ENCODE measurements at places on chromosomes 11 and 22.

- H3K36me3 ChIP-seq: no peaks in the 10 kb centered on the region
- no peak for DNase-seq
- peaks cover 17% of the 10 kb centered on the region for H3K4me1 ChIP-seq
Measured at GRCh38 chr11:110345743-110346142, 49.3 kb upstream of the RDX start.

- H3K4me3 ChIP-seq: no peak overlapping the region
- no peak overlapping the region for H3K27ac ChIP-seq
- no peak for DNase-seq
- no peaks in the 10 kb centered on the region for H3K4me1 ChIP-seq
- peaks cover 70% of the 10 kb centered on the region for H3K36me3 ChIP-seq
- H3K27me3 ChIP-seq: no peaks in the 10 kb centered on the region
Measured at GRCh38 chr11:17135916-17136683, 58.6 kb upstream of the RPS13 start.

DNA sequence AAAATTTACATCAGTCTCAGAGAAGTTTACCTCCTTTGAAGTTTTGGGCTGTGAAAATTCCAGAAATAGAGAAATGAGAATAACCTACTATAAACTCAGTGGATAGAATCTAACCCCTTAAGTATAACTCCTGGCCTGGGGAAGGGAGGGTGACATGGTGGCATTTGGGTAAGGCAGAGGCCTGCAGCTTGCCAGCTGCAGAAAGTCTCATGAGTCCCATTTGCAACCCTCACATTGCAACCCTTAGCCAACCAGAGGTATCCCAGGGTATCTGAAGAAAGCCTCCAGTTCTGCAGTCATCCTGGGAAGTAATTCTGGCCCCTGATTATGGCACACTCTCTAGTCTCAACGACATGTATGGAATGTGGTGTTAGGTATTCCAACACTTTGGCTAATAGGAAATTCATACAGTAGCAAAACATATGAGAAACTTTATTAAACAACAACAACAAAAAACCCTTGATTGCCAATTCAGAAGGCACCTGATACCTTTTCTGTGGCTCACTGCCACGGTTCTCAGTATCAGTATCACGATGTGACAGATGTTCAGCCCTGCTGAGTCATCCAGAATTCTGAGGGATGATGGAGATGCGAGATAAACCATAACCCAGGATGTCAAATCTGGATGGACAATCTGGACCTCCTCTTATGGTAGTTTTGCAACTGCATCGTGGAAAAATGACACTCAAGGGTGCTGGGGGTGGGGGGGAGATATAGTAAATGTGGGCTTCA, 743.4 kb downstream of the NELL1 start:
- no peak overlapping the region for H3K4me3 ChIP-seq
- no peak overlapping the region for H3K27ac ChIP-seq
- no peaks in the 10 kb centered on the region for H3K27me3 ChIP-seq

DNA sequence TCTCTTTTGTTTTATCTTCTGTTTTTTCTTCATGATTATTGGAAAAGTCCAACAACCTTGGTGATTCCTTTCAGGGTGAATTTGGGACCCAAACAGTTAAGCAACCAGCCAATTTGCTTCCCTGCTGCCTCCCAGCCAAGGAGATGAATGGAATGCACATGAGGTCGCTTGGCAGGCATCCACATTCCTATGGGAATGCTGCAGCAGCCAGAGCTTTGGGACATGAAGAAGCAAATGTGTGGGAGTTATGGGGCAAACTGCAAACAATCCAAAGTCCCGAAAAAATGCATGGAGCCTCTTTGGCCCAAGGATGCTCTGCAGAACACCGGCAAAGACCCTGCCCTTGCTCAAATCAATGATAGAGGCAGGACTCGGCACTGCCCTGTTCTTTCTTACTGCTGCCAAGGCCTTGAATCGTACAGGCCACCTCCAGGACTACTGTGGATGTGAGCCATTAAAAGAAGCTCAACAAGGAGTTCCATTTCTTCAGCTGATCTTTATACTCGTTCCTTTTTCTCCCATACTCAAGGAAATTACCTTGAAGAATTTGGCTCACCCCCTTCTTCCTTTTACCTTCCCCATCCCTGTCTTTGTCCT, 117.3 kb upstream of the TEAD1 start:
- DNase-seq: peak; percentile 72
- H3K4me3 ChIP-seq: no peak overlapping the region
- H3K27ac ChIP-seq: peak overlapping the region; percentile 40
- peaks cover 6% of the 10 kb centered on the region for H3K4me1 ChIP-seq
- H3K27me3 ChIP-seq: no peaks in the 10 kb centered on the region

GRCh38 chr11:69299572-69299971, 5.6 kb downstream of the MYEOV start:
- H3K36me3 ChIP-seq: no peaks in the 10 kb centered on the region
- no peaks in the 10 kb centered on the region for H3K27me3 ChIP-seq
- H3K4me1 ChIP-seq: peaks cover 36% of the 10 kb centered on the region
- H3K4me3 ChIP-seq: no peak overlapping the region
- no peak overlapping the region for H3K27ac ChIP-seq
- no peak for DNase-seq

GRCh38 chr11:67369801-67370284, 3.6 kb downstream of the CLCF1 start:
- no peaks in the 10 kb centered on the region for H3K36me3 ChIP-seq
- no peak overlapping the region for H3K4me3 ChIP-seq
- H3K27ac ChIP-seq: no peak overlapping the region
- peaks cover 34% of the 10 kb centered on the region for H3K4me1 ChIP-seq
- no peak for DNase-seq

DNA sequence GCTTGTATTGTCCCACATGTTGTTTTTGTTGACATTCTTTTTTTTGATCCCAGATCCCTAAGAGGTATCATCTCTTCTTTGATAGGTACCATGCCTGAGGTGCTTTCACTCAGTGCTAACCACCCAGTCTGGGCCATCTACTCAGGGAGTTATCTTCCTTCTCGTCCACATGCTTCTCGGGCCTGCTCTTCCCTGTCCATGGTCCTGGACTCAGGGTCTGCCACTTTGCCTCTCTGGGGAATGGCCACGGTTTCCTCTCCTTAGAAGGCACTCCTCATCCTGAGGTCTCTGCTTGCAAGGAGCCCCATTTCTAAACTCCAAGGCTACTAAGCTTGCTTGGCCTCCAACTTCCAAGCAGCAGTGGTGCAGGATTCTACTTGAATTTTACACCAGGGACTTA, 227.0 kb upstream of the NCAM1 start:
- H3K36me3 ChIP-seq: no peaks in the 10 kb centered on the region
- no peak overlapping the region for H3K27ac ChIP-seq
- DNase-seq: no peak
- H3K4me3 ChIP-seq: no peak overlapping the region

DNA sequence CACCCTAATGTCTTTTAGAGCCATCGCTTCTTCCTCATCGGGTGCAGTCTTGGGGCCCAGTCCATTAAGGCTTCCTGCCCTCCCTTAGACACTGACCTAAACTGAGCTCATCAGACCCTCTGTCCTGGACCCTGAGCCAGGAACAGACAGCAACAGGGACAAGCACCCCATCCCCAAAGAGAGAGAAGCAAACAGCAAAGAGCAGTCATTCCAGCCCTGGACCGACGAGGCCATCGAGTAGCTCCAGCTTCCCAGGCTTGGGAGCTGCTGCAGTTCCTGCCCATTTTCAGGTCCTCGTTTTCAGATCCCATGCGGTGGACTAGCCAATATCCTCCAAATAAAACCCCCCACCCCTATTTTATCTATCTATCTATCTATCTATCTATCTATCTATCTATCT, 25.8 kb upstream of the CACNG2 start:
- no peaks in the 10 kb centered on the region for H3K36me3 ChIP-seq
- H3K4me3 ChIP-seq: no peak overlapping the region
- H3K27me3 ChIP-seq: peaks cover 64% of the 10 kb centered on the region
- H3K4me1 ChIP-seq: no peaks in the 10 kb centered on the region
- H3K27ac ChIP-seq: no peak overlapping the region
- no peak for DNase-seq

- no peak overlapping the region for H3K4me3 ChIP-seq
- H3K27ac ChIP-seq: no peak overlapping the region
- H3K27me3 ChIP-seq: no peaks in the 10 kb centered on the region
- H3K36me3 ChIP-seq: no peaks in the 10 kb centered on the region
Measured at GRCh38 chr11:69113646-69114340, 41.9 kb upstream of the SMIM38 start.

DNA sequence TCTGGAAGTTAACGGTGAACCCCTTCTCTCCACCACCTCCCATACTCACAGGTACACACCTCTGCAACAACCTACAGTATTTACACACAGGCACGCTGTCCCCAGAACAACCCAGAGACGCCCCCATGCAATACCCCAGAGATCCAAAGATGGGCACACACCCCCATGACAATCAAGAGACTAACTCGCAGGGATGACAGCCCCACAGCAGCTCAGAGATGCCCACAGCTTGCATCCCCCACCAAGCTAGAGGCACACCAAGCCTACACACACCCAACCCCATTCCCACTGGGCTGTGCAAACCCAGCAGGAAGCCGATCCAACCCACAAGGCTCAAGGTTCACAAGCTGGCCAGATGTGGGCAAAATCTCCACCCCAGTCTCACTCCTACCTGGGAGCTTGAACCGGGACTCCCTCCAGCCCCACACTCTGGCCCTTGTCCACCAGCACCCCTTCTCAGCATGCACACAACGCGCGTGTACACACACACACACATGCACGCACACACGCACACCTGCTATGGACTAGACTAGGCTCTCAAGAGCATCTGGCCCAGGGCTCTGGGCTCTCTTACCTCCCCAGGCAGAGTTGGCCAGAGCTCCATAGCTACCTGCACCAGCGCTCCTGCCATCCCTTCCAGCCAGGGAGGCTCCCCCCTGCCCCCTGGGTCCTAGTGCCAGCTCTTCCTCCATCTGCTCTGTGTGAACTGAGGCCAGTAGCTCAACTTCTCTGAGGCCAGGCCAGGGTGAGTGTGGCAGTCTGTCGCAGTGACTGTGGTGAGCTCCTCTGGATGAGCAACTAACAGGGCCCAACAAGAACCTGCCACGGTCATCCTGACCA, 11.5 kb downstream of the STARD10 start:
- no peak for DNase-seq
- H3K4me1 ChIP-seq: peaks cover 14% of the 10 kb centered on the region
- H3K36me3 ChIP-seq: no peaks in the 10 kb centered on the region
- H3K27ac ChIP-seq: no peak overlapping the region

DNA sequence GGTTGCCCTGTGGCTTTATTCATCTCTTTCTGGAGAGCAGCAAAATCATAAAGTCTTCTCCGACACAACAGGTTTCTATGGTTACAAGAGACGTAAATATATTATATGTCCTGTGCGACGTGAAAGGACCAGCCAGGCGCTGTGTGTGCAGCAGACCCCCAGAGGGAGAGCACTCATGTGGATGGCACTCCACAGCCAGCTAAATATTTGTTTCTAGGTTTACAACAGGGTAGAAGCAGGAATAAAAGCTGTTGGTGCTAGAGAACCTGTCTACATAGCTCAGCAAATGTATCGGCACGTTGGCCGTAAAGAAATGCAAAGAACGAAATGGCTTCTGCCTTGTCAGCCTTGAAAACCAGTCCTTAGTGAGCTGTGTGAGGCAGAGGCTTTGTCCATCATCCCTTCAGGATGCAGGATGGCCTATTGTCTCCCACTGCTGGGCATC, 133.8 kb upstream of the PITPNB start:
- H3K27ac ChIP-seq: no peak overlapping the region
- no peak for DNase-seq
- no peak overlapping the region for H3K4me3 ChIP-seq
- H3K4me1 ChIP-seq: no peaks in the 10 kb centered on the region

DNA sequence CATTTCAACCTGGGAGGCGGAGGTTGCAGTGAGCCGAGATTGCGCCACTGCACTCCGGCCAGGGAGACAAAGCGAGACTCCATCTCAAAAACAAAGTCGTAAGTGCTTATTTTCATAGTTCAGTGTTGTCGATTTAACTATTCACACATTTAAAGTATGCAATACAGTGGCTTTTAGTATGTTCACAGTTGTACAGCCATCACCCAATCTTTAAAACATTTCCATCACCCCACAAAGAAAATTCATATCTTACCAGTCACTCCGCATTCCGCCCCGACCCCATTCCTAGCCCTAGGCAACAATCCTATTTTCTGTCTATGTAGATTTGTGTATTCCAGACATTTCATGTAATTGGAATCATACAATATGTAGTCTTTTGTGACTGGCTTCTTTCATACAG, 11.9 kb downstream of the IPO7 start:
- peaks cover 9% of the 10 kb centered on the region for H3K4me1 ChIP-seq
- no peaks in the 10 kb centered on the region for H3K36me3 ChIP-seq
- no peaks in the 10 kb centered on the region for H3K27me3 ChIP-seq
- H3K27ac ChIP-seq: no peak overlapping the region

DNA sequence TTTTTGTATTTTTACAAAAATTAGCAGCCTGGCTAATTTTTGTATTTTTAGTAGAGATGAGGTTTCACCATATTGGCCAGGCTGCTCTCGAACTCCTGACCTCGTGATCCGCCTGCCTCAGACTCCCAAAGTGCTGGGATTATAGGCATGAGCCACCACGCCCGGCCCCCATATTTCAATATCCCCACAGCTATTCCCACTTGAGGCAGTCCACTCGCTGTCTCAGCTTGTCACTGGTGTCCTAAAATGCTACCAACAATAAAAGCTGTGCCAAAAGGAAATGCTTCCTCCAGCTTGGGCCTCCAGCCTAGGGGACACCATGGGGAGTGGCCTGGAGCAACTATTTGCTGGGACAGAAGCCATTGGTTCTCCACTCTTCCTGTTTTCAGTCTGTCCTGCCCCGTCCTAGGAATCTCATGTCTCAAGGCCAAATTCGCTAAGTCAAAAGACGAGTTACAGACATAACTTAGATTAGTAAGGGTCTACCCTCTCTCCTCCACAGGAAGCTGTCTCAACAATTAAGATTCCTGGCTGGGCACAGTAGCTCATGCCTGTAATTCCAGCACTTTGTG, 7.3 kb upstream of the SPINDOC start:
- H3K4me3 ChIP-seq: no peak overlapping the region
- no peaks in the 10 kb centered on the region for H3K36me3 ChIP-seq
- no peaks in the 10 kb centered on the region for H3K27me3 ChIP-seq
- no peak for DNase-seq

DNA sequence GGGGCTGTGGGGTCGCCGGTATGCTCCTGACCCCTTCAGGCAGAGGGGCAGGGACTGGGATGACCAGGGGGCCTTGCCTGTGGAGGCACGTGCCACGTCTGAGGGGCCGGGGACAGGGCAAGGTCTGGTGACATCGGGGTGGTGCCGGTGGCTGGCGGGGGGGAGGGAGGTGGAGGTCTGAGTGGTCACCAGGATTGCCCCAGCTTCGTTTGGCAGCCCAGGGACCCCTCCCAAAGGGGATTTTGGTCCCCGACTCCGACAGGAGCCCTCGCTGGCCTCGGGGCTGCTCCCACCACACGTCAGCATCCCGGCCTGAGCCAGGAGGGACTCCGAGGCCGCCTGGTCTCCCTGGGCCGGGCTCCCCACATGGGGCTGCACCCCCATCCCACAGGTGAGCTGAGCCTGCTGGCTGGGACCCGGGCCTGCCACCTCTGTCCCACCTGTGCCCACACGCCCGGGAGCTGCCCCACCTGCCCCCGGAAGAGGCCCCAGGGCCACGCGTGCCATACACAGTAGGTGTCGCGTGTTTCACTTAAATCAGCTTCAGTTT, 1.1 kb upstream of the MUC6 start:
- DNase-seq: no peak
- H3K27me3 ChIP-seq: peaks cover 3% of the 10 kb centered on the region
- H3K4me1 ChIP-seq: no peaks in the 10 kb centered on the region
- H3K36me3 ChIP-seq: no peaks in the 10 kb centered on the region
- H3K27ac ChIP-seq: no peak overlapping the region

GRCh38 chr11:76096552-76096951, 109.8 kb downstream of the WNT11 start:
- DNase-seq: no peak
- H3K36me3 ChIP-seq: no peaks in the 10 kb centered on the region
- H3K27ac ChIP-seq: no peak overlapping the region
- no peaks in the 10 kb centered on the region for H3K27me3 ChIP-seq
- no peak overlapping the region for H3K4me3 ChIP-seq

Data from left lung (tissue), 14 donors.